ENCODE measurements at places on chromosomes 11 and 22. TPM values are rescaled to one million over a fixed set of nuclear protein-coding genes. Genes with fewer than 3 reads are reported as not detected.

Gene TPBGL
- not detected for total RNA-seq

GRCh38 chr22:44286646-44287045 is 26.1 kb downstream of the SHISAL1 start:
- peak; percentile 36 for DNase-seq

DNA sequence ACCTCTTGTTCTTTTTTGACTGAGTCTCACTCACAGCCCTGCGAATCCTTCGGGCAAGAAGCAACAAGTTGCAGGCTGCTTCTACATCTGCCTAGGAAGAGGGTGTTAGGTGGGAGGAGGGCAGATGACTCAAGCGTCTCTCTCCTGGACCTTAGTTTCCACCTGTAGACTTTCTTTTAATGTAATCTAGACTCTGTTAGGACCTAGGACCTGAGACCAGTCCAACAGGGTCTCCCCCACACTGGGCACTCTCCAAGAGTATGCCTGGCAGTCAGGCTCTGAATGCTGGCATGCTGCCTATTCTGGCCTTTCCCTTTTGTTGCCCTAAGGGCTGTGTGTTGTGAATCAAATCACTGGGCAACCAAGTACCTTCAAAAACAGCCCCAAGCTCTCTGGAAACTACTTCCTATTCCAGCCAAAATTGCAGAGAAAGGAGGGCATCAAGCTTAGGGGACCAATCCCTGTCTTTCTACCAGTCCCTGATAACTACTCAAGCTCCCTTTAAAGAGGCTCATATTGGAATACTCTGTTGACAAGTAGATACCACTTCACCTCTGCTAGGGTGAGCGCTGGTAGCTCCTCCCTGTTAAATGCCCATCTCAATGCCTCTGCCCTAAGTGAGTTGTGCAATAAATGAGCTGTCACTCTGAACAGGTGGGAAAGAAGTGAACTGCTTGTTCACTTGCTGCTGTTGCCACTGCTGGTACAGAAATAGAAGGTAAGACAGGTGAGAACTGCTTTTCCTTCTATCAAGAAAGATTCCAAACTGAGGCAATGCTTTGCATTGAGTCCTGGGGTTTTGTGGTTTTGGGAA is at the start of gene BBOX1:
Gene BBOX1 (plus strand): TSS at position 514 of the 814 bp plus-strand sequence. CDS start 14,616 bp downstream, outside the sequence.
- DNase-seq: peak; percentile 52

DNA sequence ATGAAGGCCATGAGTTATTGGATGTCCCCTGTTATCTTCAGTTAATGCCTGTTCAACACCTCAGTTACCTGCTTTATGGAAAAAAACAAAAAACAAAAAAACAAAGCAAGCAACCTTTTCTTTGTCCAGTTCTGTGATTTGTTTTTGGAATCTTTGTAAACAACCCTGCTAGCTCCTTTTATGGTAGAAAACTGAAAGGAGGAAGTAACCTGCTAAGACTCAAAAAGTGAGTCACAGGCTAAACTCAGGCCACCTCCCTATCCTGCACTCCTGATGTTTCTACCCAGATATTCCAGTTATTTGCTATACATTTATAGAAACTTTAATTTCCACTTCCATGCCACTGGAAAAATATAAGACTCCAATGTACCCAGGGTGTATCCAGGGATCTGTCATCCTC is 20.6 kb upstream of the TLCD5 start:
- DNase-seq: no peak

GRCh38 chr11:15883455-15883920 is 472.9 kb downstream of the SOX6 start:
- DNase-seq: no peak

DNA sequence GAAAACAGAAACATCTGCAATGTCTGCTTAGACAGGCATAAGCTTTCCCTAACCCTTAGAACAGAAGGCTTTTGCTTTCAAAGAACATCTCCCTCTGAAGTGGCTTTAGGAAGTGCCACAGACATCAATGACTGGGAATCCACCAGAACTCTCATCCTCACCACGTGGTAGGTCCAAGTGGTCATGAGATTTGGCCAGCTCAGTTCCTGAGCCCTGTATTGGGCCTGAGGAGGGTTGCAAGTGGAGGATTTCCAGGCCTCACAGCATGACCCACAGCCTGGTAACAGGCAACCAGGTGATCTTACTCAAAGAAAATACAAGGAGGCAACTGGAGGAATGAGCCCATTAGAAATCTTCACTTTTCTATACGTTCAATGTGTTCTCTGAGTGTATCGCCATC is 1.6 kb downstream of the CASP1 start:
- DNase-seq: no peak

DNA sequence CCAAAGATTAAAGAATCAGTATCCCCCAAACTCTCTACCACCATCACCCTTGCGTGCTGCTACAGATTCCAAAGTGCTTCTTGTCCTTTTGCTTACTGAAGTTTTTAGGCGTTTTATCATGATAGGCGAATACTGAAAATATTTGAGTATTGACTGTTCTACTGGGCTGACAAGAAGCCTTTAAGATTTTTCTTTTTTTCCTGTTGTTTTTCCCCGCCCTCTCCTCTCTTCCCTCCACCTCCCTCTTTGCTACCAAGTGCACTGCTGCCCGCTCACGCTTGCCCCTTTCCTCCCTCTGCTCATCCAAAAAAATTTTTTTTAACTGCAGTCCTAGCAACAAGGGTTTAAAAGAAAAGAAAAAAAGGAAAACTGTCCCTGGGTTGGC is 679 bp downstream of the SPCS2 start:
- DNase-seq: peak; percentile 4

Gene MS4A3
- not detected for total RNA-seq

DNA sequence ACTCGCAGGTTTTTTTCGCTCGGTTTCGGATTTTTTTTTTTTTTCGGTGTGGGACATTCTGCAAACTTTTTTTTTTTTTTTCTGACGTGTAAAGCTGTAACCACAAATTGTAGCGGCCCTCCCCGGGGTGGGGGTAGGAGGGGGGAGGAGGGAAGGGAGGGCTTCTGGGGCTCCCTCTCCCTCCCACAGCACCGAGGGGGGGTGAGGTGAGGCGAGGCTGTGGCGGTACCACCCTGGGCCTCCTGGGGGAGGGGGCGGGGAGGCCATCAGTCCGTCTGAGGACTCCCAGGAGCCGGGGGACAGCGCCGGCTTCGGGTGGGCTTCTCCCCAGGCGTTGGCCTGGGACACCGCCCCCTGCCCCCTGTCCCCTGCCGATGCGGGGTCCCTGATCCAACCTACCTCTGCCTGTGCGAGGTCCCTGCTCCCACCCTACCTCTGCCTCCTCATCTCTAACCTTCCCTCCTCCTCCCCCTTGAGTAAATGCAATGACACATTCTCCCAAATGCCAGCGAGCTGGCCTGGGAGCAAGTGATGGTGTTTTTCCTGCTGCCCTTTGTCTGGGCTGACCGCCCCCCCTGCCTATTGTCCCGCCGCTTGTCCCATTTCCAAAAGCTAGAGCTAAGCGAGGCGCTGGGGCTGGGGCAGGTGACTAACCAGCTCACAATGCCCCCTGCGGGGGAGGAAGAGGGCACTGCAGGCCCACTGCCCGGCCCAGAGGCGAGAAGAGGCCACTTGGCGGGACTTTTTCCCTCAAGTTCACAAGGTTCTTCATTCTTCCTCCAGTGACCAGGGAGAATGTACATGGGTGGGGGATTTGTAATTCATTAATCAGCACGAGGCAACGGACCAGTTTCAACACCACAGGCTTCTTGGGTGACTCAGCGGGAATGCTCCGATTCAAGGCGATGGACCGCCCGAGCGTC is 511 bp upstream of the CLCF1 start:
- DNase-seq: peak; percentile 99

Data from RPMI7951 (cell line).